Astrocyte (in vitro differentiated cells and primary cell): ENCODE measurements at places on chromosomes 12 and 14. TPM values are rescaled to one million over a fixed set of nuclear protein-coding genes. Genes with fewer than 3 reads are reported as not detected.

GRCh38 chr14:78075033-78075432, 95.1 kb upstream of the NRXN3 start:
- H3K27ac ChIP-seq, result no peak overlapping the region
- H3K36me3 ChIP-seq, result no peaks in the 10 kb centered on the region
- no peak overlapping the region for H3K4me3 ChIP-seq
- H3K27me3 ChIP-seq, result no peaks in the 10 kb centered on the region

DNA sequence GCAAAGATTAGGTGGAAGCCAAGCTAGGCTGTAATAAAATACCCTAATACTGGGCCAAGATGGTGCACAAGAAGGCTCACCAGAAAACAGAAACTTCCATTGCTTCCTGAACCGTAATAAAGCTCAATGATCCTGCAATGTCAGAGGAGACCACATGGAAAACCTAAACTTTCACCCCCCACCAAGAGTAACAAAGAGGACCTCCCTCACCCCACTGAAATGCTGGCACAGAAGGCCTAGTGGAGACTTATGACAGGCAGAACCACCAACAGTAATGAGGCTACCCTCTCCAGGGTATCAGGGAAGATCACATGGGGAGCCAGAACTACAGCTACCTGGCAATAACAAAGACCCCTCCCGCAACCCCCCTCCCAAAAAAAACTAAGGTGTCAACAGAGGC, 43.1 kb downstream of the CEP83 start:
- no peaks in the 10 kb centered on the region for H3K27me3 ChIP-seq
- H3K4me3 ChIP-seq, result no peak overlapping the region
- no peak for DNase-seq
- no peaks in the 10 kb centered on the region for H3K36me3 ChIP-seq

- DNase-seq, result no peak
- H3K27ac ChIP-seq, result no peak overlapping the region
- H3K4me3 ChIP-seq, result no peak overlapping the region
- H3K27me3 ChIP-seq, result no peaks in the 10 kb centered on the region
Observed at GRCh38 chr12:104467346-104467837, 10.6 kb downstream of the CHST11 start.

DNA sequence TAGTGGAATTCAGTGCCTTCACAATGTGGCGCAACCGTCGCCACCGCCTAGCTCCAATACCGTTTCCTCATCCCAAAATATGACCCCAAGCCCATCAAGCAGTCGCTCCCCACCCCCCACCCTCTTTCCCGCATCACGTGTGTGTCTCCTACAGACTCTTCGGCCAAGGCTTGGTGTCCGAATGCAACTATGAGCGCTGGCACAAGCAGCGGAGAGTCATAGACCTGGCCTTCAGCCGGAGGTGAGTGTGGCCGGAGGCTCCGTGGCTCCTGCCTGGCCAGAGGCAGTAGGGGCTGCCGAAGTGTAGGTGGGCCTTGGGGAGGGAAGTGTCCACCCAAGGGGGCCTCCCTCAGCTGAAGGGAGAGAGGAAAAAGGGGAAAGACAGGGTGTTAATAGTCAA, 15.8 kb downstream of the CYP46A1 start:
- no peak for DNase-seq
- H3K4me1 ChIP-seq, result no peaks in the 10 kb centered on the region
- no peaks in the 10 kb centered on the region for H3K36me3 ChIP-seq
- H3K4me3 ChIP-seq, result no peak overlapping the region
- H3K27ac ChIP-seq, result no peak overlapping the region

Gene ANO2
- 0.17 and 0.93 TPM in 2 replicates for total RNA-seq

Gene SSTR1
- not detected in 2 replicates for total RNA-seq

Gene RERG
- 0.14 TPM in 1 of 2 replicates, not detected in the other for total RNA-seq

Gene GPR84
- total RNA-seq, result not detected in 2 replicates

Gene CLEC4D
- not detected in 2 replicates for total RNA-seq

Gene HOXC13
- not detected in 2 replicates for total RNA-seq

Gene CELA1
- not detected in 2 replicates for total RNA-seq
